A549 treated with ZK216348 at 1 μM for 4 hours (cell line): ENCODE measurements at places on chromosomes 5 and 9. TPM values are rescaled to one million over a fixed set of nuclear protein-coding genes. Genes with fewer than 3 reads are reported as not detected.

MEGF10 gene
- total RNA-seq, result not detected in 5 replicates

FOXD4L5 gene
- 0.06 to 0.11 TPM (median 0.11 TPM) in 3 of 5 replicates, not detected in the others for total RNA-seq

PCYOX1L gene
- total RNA-seq, result 1.8 to 3.1 TPM (median 2.7 TPM) in 5 replicates

WNT8A gene
- total RNA-seq, result not detected in 5 replicates

BNC2 gene
- 3.5 to 5.7 TPM (median 5.1 TPM) in 5 replicates for total RNA-seq
